Glutamatergic neuron (in vitro differentiated cells): ENCODE measurements at places on chromosomes 7 and 10. TPM values are rescaled to one million over a fixed set of nuclear protein-coding genes. Genes with fewer than 3 reads are reported as not detected.

GRCh38 chr7:102849079-102849478 is 63.7 kb upstream of the LRRC17 start:
- no peak for DNase-seq

DNA sequence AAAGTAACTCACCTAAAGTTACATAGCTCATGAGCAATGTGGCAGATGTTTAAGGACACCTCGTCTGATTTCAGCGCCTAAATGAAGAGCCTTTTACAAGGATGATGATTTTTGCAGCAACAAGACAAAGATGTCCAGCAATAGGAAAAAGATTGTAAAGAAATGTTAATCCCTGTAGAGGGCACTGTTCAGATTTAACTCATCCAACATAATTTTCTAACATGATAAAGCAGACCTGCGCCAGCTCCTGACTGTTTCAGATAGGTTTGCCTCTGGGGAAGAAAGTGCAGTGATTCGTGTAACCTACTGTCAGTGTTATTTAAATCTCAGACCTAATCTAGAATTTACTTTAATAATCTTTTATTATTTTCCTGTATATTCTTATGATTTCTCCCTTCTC is 595.2 kb downstream of the AUTS2 start:
- DNase-seq = no peak

- DNase-seq = peak; percentile 58
Observed at GRCh38 chr7:4682621-4683042, 537 bp downstream of the FOXK1 start.

DNA sequence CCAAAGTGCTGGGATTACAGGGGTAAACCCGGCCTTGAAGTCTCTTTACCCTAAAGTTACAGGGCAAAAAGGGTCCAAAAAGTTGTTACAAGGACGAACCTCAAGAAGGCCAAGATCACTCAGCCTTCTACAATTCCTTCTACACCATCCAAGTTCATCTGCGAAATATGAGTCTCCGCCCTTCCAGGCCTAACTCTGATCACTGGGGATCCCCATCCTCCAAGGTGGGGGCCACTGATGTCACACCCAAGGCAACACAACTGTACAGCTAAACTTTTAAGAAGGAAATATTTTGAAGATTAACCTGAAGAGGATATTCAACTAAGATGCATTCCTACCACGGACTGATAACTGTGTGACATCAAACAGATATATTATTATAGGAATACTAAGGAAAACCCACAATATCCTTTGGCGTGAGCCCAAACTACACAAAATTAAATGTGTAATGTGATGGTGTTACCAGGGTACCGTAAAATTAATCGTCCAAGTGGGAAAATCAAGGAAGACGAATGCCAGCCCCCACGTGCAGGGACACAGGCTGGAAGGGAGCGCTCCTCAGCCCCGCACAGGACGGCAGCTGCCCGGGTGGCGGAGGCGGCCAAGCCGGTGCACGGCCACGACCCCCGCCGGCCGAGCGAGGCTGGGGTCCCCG is 1.0 kb downstream of the PAXIP1 start:
- DNase-seq = peak; percentile 39

GRCh38 chr7:139897422-139898090 is 68.5 kb downstream of the TBXAS1 start:
- no peak for DNase-seq

- DNase-seq = no peak
Observed at GRCh38 chr7:69963393-69963792, 365.1 kb downstream of the AUTS2 start.

DNA sequence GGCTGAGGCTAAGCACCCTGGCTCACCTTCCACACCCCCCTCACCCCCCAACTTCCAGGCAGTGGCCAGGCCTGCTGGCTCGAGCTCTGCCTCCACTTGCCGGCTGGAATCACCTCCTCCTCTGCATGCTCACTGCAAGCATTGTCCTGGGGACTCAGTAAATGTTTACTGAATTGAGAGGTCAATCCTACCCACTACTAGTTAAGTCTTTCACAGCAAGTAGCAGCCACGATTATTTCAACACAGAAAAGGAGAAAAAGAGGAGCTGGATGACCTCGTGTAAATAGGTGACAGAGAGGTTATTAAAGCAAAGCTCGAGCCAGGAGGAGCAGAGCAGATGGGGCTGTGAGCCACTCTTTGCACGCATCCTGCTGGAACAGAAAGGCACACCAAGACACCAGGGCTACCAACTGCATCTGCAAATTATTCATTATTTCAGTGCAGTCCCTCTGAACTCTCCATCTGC is 32.1 kb downstream of the HIPK2 start:
- no peak for DNase-seq

DNA sequence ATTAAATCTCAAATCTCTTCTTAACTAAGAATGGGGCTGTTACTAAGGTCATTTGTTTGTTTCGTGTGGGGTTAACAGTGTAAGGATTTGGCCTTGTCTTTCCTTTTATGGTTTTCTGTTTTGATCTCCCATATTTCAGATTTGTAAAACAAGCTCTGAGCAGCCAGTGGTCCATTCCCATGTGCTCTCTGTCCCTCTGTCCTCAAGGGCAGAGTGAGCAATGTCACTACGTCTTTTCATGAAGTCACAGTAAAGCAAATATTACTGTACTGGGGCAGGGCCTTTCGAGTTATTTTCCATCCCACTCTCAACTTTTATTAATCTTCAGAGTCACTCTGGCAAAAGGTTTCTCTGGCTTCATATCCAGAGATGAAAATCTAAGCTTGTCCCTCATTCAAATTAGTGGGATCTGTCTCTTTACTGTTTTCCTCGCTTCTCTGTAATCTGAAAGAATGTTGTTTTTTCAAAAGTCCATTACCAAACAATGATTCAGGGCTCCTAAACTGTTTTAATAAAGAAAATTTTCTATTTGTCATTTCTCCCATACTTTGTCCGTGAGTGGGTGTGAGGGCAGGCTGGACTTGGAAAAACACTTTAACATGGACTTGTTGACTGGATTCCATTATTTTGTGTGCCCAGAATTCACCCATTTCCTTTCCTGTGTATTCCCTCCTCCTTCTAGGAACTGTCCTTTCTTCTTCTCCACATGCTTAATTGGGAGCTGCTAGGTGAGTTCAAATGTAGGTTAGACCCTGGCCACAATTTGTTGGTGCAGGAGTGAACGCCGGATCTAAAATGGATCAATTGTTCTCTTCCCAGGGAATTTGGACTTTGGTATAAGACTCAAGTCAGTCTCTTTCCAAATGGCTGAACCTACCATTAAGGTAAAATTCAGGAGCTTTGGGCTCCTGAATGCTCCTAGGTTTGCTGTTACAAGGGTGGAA is 42.1 kb upstream of the NAMPT start:
- no peak for DNase-seq

- DNase-seq = no peak
Observed at GRCh38 chr10:802506-802905, 113.0 kb upstream of the DIP2C start.

The CTNNA3 gene
- total RNA-seq = 3.3 TPM

The OPN1SW gene
- total RNA-seq = not detected

The LIPN gene
- not detected for total RNA-seq

The THSD7A gene
- total RNA-seq = 211 TPM

The ZNF37A gene
- total RNA-seq = 21.1 TPM

The TUBGCP2 gene
- 61.4 TPM for total RNA-seq

The CFTR gene
- total RNA-seq = not detected
